Uterus (tissue), 4 donors: ENCODE measurements at places on chromosomes 1 and 21. TPM values are rescaled to one million over a fixed set of nuclear protein-coding genes. Genes with fewer than 3 reads are reported as not detected.

The WNT3A gene
- total RNA-seq, result not detected

DNA sequence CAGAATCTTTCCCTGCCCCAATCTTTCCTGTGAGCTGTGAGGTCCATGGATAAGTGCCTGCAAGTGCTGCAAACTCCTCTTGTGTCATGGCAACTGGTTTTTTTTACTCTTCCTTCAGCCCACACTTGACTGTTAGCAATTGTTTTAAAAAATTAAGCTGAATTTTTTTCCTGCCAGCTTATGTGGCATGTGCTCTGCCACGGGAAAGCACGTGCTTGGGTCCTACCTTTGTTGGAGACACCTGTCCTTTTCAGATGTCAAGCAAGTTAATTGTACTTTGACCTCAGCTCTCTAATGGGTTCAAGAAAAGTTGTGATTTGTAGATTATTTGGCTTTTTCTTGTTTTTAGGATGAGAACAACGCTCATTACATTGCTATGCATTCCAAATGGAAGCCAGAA, 398.5 kb downstream of the NUF2 start:
- DNase-seq, result no peak

DNA sequence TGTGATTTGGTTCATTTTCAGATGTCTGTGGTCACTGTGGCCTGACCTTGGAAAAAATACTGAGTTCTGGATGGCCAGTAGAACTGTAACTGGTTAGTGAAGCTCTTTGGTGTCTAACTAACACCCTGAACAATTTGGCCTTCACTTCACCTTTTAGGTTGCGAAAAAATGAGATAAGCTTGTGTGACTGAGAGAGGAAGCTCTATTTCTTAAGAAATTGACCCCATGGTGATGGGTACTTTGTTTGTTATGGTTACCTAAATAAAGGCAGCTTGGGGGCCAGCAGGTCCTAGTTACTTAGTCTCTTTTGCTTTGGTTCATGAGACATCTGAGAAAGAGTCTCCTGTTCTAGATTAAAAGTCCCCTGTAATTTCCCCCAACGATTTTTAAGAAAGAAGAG, 181.6 kb downstream of the ZNF326 start:
- DNase-seq, result no peak

The CASP9 gene
- total RNA-seq, result 10.6 TPM

DNA sequence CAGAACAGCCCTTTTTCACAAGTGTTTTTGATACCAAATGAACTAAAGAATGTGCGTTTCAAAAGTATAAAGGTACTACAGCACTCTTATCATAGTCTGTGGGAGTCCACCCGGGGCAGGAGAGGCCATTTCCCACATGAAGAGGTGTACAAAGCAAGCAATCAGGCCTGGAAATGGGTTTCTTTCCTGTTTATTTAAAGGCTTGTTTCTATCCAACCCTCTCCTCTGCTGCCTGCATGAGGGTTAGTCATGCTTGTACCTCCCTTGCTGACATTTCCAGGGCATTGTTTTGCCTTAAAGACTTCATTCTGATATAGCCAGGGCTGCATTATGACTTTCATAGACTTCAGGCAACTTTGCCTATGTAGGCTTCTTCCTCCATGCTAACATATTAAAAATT, 11.6 kb downstream of the SELP start:
- DNase-seq, result no peak

The NUP210L gene
- total RNA-seq, result 0.09 TPM

- DNase-seq, result no peak
Observed at GRCh38 chr21:44766818-44767354, 34.7 kb downstream of the UBE2G2 start.

The UBXN10 gene
- total RNA-seq, result 11.3 TPM

DNA sequence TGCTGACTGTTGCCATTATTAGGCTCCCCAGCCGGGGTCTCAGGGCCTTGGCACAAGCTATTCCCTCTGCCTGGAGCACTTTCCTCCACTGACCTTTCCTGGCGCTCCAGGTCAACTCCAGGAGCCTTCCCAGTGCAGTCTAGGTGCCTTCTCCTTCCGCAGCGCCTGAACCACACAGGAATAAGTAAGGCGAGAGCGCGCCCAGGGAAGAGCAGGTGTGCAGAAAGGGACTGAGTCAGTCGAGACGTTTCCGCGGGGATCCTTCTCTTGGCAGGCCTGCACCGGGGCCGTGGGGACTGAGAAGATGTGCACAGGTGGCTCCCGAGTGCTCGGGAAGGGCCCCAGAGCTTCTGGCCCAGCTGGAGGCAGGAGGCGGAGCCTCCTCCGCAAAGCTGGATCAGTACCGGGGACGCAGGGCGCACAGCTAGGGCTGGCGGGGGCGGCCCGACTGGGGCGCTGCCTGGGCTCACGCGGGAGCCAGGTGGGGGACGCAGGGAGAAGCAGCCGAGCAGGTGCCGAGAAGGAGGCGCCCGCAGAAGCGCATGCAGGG, 765 bp upstream of the BMP8A start:
- no peak for DNase-seq

GRCh38 chr1:152858062-152858461, 1.7 kb upstream of the LCE7A start:
- DNase-seq, result no peak

The SPATA17 gene
- 2.4 TPM for total RNA-seq

DNA sequence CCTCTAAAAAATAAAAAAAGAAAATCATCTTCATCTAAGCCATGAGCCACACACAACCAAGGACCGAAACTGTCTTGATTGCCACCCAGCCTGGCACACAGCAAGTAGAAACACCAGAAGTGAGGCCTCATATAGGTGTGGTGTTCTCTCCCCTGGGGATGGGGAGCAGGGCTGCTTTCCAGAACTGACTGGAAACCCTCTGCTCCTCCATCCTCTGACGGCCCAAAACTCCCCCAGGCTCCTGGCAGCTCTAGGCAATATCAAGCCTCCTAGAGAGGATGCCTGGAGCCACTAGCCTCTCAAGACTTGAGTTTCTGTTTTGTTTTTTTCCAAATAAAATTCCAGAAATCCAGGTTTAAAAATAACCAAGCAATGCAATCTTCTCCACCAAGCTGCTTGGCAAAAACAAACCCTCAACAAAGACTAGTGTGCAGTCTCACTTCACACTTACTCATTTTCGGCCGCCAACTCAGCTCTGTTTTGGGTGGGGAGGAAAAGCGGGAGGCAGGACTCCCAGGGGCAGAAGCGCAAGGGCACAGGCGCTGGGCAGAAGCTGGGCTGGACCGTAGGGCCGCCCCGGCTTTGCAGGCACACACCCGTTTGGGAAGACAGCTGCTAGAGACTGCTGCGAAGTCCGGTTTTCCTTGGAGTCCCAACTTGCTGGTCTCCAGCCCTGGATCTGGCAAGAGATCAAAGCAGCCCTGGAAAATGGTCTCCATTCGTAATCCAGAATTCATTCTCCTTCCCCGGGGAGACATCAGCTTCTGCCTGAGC, 78.2 kb upstream of the CAPZB start:
- peak; percentile 83 for DNase-seq

- no peak for DNase-seq
Observed at GRCh38 chr1:226063977-226064815, 1.7 kb downstream of the H3-3A start.

DNA sequence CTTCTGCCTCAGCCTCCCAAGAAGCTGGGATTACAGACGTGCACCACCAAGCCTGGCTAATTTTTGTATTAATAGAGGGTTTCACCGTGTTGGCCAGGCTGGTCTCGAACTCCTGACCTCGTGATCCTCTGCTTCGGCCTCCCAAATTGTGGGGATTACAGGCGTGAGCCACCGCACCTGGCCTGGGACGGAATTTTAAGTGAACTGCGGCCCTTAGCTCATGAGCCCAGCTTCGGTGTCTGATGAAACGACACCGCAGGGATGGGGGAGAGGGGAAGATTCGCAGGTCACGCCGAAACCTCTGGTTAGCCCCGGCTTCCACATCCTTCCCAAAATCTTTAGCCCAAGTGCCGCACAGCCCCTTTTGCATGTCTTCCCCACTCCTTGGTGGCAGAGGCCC, 39.1 kb downstream of the LRRC3 start:
- DNase-seq, result no peak
